Esophagus squamous epithelium (tissue), 5 donors: ENCODE measurements at places on chromosomes 2 and 18.

GRCh38 chr18:78268226-78268988, 711.2 kb upstream of the SALL3 start:
- DNase-seq, result no peak

DNA sequence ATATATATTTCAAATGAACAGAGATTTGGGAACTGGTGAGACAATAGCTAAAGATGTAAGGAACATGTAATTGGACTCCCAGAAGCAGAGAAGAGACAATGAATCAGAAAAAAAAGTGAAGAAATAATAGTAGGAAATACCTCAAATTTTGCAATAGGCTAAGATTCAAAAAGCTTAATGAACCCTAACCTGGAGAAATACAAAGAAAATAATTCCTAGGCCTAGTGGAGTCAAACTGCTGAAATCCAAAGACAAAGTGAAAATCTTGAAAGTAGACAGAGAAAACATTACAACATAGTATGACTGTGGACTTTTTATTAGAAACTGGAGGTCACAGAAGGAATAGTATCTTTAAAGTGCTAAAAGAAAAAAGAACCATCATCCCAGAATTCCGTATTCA, 76.7 kb downstream of the LAMA3 start:
- DNase-seq, result no peak

DNA sequence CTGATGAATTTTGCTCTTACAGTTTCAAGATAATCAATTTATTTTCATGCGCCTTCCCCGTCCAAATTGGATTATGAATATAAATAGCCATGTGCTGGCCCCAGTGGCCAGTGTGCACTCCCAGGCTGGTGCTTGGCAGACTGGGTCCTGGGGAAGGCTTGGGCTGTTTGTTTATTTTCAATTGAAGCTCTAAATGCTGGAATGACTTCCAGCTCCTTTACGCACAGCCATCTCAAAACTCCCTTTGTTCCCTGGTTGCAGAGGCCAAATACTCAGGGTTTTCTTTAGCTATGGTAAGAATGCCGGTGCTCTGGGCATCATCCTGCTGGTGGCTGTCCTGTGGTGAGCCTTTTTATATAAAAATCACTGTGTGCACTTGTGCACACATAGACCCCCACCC, 131.5 kb downstream of the PRKCE start:
- no peak for DNase-seq

DNA sequence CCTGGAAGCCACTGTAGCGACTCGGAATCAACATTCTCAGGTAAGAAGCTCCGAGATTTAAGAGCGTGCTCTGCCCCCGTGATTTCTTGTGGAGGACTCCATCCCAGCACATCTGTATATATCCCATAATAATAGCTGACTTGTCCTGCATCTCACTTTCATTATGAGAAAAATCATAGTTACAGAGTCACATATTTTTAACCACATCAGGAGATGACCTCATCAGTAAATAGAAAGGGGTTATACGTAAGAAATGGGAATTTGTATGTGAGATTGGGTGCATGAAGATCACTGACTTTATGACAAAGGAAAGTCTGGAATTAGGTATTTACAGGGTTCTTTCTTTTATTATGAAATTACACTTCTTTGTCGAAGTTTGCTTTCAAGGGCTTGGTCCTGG, 16.4 kb upstream of the TMEM18 start:
- no peak for DNase-seq

GRCh38 chr2:80002568-80003157, 301.9 kb downstream of the LRRTM1 start:
- no peak for DNase-seq

DNA sequence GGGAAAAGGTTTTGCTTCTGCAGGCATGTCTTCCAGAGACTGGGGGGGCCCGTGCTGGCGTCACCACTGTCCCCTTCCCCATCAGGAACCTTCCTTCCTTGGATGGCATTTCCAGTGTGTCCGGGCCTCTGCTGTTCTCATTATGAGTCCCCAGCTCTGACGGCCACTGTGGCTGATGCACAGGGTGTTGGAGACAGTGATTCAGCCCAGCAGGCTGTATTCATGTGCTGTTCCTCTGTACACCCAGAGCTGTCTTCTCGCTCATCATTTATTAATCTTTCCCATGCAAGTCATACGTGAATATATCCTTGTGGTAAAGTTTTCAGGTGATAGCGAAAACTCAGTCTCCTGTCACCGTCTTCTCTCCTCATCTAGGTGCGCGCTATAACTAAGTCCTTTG, 57.7 kb downstream of the ASAP2 start:
- no peak for DNase-seq

DNA sequence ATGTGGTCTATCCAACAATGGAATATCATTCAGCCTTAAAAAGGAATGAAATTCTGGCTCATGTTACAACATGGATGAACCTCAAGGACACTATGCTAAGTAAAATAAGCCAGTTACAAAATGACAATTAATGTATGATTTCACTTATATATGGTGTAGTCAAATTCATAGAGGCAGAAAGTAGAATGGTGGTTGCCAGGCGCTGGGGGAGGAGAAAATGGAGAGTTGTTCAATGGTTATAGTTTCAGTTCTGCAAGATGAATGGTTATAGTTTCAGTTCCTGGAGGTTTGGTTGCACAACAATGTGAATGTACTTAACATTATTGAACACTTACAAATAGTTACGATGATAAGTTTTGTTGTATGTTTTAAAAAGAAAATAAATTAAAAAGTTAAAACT, 79.2 kb upstream of the IL1R2 start:
- DNase-seq, result no peak

GRCh38 chr2:108491848-108492247, 42.4 kb upstream of the LIMS1 start:
- no peak for DNase-seq

DNA sequence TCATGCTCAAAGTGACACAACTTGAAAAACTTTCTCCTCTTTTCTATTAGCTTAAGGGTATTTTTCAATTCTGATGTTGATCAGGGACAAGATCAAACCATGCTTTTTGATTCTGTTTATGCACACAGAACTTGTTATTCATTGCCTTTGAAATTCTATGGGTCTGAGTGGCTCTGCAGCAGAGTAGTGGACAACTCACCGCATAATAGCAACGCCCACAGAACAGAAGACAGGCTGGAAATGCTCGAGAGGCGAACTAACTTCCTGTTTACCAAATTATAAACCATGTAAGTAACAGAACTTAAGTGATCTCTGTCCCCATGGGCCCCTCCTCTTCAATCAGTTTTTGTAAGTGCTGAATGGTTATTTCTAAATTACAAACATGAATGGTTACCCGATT, 131.2 kb downstream of the CBLN2 start:
- DNase-seq, result no peak

- DNase-seq, result no peak
Measured at GRCh38 chr2:177036747-177037146, 175.8 kb upstream of the HNRNPA3 start.
